ENCODE measurements at places on chromosomes 5 and 9.

DNA sequence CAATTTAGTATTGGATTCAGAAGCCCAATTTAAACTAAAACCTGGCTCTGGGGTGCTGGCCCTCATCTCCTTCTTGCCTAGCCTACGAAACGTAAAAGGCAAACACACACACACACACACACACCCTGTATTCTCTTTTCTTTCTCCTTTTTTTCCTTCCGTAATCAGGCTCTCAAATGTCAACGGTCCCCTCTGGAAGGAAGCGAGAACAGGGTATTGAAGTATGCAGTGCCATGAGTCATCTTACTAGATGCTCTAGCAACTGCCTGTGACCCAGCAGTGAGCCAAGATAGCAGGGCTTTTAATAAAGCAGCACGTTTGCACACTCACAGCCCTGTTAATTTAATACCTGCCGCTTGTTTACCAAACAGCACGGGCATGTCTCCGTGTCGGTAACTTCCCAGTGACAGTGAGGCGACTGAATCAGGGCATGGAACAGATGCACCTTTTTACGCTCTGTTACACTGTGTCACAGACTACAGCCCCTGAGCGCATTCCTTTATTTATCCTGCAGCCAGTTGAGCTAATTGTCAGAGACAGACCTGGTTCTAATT lies 243.8 kb downstream of the BNC2 start:
- DNase-seq: no peak

DNA sequence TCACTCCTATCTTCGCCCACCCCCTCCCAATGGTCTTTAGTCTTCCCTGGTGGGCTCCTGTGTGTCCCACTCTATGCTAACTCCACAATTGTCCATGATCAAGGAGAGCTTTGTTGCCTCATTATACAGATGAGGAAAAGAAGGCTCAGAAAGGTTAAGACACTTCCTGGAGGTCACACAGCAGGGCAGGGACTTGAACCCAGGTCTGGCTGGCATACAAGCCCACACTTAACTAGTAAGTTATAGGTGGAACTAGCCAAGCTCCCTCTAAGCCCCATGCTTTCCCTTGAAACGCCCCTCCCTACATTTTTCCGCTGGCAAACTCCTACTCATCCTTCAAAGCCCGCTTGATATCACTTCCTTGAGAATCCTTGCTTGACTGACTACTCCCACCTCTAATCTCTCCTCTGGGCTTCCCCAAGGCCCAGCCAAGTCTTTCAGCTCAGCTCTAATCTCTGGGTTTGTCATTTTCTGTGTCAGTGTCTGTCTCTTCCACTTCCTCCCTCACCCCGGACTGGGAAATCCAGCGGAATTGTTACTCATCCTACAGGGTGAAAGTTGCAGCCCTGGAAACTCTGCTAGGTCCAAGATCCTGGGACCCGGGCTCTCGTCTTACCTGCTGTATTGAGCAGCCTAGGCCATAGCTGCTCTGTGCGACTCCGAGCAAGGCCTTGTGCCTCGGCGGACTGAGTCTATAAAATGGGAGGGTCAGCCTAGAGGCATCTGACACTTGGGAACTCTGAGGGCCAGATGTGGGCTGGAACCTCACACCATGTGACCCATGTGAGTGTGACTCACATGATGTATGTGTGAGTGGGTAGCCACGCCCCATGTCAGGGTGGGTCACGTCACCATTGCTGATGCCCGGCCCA lies 144.5 kb downstream of the GAPVD1 start:
- no peak for DNase-seq

DNA sequence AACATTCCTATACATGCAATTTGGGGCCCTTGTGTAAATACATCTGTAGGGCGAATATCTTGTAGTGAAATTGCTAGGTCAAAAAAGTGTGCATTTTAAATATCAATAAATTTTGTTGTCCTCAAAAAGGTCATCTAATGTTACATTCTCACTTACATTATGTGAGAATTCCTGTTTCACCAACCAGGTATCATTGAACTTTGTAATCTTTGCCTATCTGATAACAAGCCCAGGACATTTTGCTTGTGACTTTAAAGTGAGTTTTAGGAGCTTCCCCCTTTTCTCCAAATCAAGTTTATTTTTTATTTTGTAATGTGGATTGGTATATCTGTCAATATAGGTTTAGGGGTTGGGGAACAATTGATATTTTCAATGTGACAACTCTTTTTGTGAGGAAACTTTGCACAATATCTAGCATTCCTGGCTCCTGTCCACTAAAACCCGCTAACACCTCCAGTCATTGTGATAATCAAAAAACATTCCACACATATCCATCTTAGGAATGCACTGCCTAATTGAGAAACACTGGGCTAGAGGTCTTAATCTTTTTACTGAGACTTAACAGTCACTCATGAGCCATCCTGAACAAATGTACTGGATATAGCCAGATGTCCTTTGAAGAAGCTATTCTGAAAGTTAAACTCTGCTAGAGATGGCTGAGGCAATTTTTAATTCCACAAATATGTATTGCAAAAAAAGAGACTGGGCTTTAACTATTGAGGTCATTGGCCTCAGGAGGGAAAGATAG lies 72.5 kb upstream of the SLC1A1 start:
- DNase-seq: no peak

DNA sequence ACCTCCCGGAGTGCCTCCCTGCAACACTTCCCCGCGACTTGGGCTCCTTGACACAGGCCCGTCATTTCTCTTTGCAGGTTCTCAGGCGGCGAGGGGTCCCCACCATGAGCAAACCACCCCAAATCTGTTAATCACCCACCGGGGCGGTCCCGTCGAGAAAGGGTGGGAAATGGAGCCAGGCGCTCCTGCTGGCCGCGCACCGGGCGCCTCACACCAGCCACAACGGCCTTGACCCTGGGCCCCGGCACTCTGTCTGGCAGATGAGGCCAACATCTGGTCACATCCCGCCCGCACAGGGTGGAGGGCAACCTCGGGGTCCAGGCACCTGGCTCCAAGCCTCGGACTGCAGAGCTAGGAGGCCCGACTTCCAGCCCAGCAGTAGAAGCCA lies 776 bp upstream of the TERT start:
- DNase-seq: no peak

GRCh38 chr9:91008568-91008967 lies 206.9 kb downstream of the SYK start:
- DNase-seq: no peak

GRCh38 chr9:130337784-130338380 lies 72.3 kb downstream of the HMCN2 start:
- no peak for DNase-seq

DNA sequence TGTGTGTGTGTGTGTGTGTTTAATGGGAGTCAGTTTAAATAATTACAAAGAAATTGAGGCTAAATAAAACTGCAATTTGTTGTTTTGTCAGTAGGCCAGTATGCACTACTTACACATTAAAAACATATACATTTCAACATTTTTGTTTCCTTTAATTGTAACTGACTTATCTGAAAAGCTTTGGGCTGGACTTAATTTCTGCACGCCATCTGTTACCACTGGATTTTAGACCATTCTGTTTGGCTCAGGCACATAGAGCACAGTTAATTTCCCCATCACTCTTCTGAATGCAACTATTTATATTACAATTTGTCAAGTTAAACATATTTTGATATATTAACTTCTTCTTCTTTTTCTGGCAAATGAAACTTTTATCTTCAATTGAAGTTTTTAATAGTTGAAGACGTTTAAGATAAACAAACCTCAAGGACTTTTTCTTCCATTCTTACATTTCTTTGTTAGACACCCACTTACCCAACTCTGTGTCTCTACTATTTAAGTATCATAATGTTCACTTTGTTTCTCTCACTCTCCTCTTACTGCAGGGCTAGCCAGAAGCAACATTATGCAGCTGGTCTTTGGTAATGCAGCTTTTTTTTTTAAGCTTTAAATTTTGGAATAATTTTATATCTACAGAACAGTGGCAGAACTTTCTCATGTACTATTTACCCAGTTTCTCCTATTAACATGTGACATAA lies 253.4 kb upstream of the ANKH start:
- DNase-seq: no peak

DNA sequence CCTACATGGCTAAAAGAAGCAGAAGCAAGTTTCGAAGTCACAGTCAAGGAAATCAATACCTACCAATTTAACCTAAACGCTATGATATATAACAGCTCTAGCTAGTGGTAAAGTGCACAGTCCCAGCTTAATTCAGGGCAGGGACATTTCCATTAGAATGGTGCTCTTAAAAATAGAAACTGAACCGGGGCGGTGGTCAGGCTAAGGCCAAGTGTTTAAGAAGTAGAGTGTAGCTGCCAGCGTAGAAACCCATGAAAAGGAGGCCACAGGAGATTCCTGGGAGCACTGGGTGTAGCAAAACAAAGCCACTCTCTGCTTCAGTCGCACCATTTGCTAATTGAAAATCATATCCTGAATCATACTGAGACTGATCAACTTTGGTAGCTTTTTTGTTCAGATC lies 28.8 kb downstream of the PPIC start:
- DNase-seq: no peak

DNA sequence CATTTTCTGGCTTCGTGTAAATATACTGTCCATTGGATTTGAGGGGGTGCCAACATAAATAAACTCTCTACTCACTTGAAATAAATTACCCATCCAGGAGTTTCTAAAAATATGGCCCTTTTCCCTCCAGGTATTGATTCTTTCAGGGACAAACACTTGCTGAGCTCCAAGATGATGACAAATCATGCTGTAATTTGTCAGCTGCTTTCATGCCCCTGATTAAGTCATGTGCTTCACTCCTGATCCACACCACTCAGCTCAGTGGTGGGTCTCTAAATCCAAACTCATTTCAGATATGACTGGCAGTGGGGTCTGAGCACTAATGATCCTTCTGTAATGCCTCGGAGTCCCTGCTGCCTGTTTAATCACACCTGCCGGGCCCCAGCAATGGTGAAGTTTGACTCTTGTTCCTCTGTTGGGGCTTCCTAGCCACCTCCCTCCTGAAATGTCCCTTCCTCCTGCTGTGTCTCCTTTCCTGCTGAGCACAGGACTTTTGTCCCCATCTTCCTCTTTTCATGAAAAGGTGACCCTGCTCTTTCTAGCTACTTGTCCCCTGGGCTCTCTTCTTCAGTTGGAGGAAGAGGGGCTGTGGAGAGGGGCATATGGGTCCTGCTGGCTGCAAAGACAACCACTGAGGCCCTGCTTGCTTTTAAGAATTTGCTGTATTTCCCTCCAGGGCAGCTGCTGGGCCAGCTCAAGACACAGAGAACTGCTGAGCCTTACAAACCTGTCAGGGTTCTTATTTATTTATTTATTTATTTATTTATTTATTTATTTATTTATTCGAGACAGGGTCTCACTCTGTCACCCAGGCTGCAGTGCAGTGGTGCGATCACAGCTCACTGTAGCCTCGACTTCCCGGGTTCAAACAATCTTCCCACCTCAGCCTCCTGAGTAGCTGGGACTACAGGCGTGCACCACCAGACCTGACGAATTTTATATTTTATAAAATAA lies 200.0 kb downstream of the ATP10B start:
- no peak for DNase-seq

DNA sequence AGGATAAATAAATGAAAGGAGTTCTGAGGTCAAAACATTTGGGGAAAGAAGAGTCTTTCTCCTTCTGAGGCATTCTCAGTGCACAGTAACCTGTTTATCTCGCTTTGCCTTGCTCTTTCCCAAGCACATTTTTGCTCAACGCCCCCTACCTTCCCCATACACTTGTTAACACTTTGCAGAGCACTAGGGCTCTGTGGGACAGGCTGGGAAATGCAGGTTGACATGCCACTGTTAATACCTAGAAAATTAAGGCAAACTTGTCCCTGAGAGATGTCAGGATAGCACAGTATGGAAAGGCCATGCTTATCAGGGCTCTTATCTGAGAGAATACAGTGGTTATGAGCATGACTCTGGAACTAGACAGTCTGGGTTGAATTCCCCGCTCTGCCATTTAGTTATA lies 152.0 kb downstream of the DOCK8 start:
- DNase-seq: no peak

GRCh38 chr5:116289276-116289675 lies 204.5 kb downstream of the COMMD10 start:
- DNase-seq: no peak

GRCh38 chr5:34977934-34978613 lies 48.7 kb downstream of the DNAJC21 start:
- DNase-seq: no peak

- DNase-seq: no peak
These were observed 505.2 kb upstream of the RGMB start for GRCh38 chr5:98268162-98268860.

- no peak for DNase-seq
These were observed 1405.3 kb upstream of the NUDT12 start for GRCh38 chr5:104967806-104968410.

DNA sequence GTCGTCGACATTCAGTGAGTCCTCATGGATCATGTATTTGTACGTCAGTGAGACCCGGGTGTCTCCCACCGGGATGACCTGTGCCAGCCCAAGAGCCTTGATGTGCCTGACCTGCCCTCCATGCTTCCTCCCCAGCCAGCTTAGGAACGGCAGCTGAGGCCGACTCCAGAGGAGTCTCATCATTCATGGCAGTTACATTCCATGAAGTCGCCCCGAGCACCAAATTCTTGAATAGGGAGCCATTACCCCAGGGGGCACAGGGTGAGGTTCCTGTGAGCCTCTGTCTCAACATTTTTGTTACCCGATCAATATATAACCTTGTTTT lies 67.8 kb downstream of the ZNF354C start:
- no peak for DNase-seq

DNA sequence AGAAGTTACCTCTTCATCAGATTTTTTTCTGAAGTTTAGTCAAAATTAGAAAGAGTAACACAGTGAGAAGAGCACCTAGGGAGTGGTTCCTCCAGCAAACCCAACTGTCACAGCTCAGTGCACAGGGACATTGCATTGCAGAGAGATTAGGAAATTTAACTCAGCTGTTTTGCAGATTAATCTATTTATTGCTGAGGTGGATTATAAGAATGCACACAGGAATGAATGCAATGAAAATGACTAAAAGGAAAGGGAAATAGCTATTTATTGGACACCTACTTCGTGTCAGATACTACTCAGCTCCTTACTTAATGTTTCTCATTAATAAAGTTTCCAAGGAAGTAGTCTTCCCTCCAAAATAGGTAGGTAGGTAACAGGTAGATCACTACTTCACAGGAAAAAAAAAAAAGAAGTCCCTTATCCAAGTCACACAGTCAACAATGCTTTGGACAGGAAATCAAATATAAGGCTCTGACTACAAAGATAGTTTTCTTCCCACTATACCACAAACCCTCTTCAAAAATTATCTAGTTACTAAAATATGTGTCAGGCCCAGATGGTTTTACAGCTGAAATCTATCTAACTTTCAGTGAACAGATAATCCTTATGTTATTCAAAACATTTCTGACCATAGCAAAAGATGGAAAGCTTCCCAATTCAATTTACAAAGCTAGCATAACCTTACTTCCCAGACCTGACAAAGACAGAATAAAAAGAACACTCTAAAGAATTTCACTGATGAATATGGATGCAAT lies 442.2 kb upstream of the MPDZ start:
- no peak for DNase-seq

- no peak for DNase-seq
These were observed 80.3 kb downstream of the ANKRD33B start for GRCh38 chr5:10644192-10644591.

DNA sequence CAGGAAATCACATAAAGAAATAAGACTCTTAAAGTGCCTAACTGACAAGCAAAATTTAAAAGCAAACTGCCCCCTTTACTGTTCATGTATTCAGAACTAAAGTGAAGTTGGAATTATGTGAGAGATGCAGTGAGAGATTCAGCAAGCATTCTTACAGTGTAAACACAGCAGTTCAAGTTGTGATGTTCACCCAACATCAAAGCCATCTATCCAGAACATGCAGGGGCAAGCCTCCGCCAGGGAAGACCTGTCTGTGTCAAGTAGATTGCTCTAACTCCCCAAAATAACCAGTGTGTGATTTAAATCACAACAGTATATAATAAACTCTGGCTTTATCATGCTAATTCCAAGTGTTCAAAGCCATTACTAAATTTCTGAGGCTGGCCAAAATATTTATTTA lies 233.3 kb downstream of the BNC2 start:
- DNase-seq: no peak
